ENCODE measurements at places on chromosomes 7 and 10.

GRCh38 chr7:29987811-29988317 is 1.7 kb downstream of the SCRN1 start:
- DNase-seq, result no peak

DNA sequence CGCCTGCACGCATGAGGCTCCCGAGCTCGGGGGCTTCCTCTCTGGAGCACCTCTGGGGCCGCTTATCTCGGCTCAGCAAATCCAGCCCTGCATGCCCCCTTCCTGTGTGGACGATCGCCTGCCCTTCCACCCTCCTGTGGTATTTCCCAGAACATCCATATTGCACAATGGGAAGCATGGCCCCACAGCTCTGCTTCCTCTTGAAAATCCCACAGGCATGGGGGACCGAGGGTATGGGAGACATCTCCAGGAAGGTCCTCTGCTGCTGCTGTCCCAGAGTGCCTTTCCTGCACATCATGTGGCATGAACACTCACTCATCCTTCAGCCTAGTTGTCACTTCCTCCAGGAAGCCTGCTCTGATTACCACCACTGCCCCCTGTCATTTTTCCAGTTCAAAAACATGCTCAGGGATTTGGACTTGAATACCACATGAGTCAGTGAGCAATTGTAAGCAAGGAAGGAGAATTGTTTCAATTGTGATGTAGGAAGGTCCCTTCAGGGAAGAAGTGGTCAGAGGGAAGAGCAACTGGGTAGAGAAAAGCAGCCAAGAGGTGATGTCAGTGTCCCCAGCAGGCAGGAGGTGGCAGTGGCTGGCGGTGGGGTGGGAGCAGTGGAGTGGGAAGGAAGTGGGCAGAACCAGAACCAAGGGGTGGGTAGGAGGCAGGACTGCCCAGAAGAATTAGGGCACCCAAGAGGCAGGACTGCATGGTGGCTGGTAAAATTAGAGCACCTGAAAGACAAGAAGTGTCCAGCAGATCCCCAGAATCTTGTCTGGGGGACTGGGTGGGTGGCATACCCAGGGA is 67.5 kb upstream of the ZMIZ1 start:
- DNase-seq, result no peak

DNA sequence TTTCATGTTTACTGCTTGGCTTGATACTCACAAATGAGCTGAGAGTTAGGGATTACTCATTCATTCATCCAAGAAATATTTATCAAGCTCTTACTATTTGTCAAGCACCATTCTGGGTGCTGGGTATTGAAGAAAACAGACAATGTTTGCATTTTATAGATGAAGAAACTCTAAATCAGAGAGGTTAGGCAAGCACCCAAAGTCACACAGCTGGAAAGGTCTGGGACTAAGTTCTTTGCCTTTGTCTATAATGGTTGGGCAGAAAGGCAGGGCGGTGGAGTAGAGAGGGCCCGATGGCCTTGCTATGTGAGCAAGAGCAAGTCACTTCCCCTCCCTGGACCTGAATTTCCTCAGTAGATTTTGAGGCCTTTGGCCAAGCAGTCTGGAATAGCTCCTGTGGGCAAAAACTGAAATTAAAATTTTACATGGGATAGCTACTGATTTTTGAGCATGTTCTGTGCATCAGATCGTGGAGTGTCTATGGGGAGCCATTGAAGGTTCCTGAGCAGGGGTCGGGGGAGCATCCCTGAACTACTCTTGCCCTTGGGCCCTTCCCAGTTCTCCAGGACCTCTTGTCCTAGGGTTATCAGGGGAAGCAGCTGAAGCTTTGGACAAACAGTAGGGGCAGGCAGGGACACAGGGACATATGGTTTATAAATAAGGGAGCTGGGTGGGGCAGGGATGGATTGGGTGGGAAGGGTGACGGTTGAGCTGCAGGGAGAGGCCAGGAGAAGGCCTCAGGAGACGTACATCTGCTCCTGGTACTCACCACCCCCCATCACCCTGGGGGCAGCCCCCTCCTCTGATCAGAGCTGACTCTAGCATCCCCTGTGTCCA is 23.3 kb downstream of the AQP1 start:
- no peak for DNase-seq

- DNase-seq, result no peak
These were observed 100.1 kb upstream of the COL1A2 start for GRCh38 chr7:94294471-94295131.

GRCh38 chr7:103944230-103944900 is 45.1 kb downstream of the RELN start:
- no peak for DNase-seq

- no peak for DNase-seq
These were observed 113.6 kb downstream of the ADCY1 start for GRCh38 chr7:45687721-45688120.

DNA sequence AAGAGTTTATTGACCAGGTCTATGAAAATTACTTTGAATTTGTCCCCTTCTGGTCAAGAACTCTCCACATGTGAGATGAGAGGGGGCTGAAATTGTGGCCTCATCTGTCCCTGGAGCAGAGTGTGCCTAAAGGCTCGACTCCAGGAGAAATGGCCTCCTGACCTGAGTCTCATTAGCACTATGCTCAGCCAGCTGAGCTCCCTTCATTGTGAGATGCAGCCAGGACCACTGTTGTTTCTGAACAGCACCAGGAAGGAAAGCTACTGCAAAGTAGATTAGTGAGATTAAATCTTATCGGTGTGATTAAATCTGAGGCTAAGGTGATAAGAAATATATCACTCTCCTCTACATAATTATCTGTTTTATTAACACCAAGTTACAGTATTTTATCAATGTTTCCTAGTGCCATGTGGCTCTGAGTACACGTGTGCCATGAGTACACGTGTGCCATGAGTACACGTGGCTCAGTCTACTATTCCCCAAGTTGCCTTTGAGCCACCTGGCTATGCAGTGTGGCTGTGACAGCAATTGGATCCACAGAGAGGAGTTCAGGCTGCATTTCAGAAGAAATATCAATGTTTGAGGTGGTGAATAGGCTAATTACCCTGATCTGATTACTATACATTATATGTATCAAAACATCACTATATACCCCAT is 126.9 kb downstream of the IPMK start:
- no peak for DNase-seq

DNA sequence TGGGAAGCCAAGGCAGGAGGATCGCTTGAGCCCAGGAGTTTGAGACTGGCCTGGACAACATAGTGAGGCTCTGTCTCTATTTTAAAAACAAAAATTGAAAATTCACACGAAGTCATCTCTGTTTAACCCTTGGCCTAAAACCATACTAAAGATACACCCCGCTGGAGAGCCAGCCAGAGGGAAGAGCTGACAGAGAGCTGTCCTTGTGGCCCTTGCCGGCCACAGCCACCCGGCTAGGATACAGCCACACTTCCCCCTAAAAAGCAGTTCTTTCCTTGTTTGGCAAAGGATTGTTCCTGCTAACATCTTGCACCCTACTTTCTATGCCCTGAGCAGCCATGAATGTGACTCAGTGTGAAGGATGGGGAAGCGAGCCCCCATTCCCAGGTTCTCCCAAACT is 49.6 kb downstream of the SH3PXD2A start:
- no peak for DNase-seq

- DNase-seq, result no peak
These were observed 567.7 kb downstream of the TCERG1L start for GRCh38 chr10:130743751-130744271.

DNA sequence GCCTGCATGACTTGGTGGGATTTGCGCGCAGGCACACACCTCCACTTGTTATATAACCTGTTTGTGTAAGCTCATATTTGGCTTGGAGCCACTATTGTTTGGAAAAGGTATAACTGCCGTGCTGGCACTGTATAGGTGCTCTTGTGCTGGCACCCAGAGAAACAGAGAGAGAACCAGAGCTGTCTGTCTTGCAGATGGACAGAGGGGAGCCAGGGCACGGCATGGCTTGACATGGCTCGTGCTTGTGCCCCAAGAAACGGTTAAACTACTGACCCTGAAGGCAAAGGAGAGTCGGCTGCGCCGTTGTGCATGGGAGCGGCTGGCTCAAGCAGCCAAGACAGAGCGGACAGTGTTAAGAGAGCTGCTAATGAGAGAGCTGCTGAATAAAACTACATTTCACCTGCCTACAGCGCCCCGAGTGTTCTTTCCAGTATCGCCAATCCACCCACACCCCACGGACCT is 23.2 kb downstream of the RAPGEF5 start:
- DNase-seq, result no peak

DNA sequence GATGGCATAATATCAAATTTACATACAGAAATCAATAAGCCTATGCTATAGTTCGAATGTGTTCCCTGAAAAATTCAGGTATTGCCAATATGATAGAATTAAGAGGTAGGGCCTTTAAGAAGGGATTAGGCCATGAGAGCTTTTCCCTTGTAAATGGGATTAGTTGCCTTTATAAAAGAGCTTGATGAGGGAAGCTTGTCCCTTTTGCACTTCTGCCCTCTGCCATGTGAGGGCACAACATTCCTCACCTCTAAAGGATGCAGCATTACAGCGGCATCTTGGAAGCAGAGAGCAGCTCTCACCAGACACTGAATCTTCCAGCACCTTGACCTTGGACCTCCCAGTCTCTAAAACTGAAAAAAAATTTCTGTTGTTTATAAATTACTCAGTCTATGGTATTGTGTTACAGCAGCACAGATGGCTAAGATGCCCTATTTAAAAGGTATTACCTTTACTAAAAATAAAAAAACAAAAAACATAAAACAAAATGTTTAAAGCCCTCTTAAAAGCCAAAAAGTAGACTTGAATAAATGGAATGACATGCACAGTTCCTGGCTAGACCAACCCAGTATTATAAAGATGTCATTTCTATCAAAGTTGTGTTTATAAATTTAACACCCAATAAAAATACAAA is 909.6 kb downstream of the REEP3 start:
- DNase-seq, result no peak

- no peak for DNase-seq
These were observed 58.7 kb downstream of the DNAJC1 start for GRCh38 chr10:21944727-21945386.

DNA sequence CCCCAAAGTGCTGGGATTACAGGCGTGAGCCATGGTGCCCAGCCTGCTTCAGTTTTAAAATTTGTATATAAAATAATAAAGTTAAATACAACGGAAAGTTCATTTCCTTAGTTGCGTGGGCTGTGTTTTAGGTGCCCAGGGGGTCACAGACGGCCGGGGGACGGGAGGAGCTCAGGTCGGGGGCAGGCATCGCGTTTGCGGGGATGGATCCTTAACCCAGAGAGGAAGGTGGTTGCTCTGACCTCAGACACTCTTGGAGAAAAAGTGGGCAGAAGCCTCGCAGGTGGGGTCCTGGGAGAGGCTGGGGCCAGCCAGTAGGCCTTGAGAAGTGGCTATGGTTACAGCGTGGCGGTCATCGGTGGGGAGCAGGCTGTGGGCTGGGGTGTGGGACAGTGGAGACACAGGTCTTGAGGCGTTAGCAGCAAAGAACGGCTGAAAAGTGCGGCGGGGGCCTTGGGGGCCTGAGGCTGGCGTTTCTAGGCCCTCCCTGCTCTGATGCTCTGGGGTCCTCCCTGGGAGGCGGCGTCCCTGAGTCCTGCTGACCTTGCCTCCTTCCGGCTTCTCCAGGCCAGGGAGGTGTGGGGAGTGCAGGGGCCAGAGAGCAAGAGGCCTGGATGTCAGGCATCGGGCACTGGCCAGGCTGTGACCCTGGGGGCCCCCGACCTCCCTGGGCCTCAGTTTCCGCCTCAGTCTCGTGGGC is 54.4 kb downstream of the UNCX start:
- no peak for DNase-seq

GRCh38 chr10:89362929-89363328 is 14.9 kb upstream of the IFIT1B start:
- no peak for DNase-seq

DNA sequence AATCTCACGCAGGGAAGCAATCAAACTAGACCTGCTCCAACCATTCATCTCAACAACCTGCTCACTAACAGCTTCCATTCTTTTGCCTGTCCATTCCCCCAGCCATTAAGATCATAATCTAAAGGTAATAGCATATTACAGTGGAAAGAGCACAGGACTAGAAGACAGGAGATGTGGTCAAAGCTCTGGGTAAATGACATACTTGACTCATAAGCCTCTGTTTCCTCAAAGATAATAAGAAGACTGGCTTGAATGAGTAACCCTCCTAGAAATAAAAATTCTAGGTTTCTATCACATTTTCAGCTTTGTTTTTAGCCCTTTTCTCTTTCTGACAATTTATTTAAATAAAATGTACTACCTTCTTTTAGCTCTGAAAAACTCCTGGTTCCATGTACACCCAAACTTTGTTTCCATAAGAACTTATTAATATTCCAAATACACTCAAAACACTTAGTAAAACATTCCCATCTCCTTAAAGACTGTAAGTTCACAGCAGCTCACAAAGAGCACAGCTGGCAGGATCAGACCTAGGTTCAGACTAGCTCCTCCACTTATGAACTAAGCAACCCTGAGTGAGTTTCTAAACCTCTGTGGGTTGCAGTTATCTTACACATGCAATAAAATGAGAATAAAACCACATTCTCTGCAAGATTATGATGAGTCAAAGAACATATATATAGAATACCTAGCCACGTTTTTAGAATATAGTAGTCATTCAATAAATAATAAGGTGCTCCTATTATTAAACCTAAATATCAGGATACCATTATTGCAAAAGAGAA is 11.6 kb downstream of the FAM204A start:
- no peak for DNase-seq

GRCh38 chr7:100371561-100372171 is 1.6 kb upstream of the PILRA start:
- DNase-seq, result no peak

DNA sequence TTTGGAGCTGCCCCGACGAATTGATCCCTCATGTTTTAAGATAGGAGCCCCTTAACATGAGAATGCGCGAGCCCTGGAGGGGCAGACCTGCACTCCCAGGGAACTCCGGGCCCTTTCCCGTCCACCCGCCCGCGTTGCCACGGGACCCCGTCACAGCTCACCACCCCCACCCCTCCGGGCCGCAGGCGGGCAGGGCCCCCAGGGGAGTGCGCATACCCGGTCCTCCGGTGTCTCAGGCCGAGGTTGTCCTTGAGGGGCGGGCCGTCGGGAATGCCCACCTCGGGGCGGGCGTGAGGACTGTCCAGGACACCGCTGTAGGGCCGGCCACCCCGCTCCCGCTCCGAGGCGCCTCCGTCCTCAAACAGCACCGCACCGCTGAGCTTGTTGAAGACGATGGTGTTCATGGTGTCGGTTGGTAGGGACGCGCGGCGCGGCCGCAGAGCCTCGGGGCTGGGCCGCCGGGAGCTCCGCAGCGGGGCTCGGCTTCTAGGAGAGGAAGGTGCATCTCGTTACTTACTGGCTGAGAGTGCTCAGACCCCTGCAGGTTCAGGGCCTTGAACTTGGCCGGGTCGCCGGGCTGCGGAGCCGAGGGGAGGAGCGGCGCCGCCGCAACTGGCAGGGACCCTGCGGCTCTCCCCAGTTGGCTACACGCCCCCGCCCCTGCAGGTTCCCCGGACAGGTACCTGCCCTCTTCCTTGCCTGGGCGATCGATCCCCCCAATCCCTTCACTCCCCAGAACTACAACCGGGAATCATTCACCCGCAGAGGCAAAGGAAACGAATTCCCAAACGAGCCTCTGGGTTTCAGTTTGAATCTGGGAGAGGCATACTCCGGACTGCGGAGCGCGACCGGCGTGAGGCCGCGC is 2.4 kb downstream of the MKX start:
- DNase-seq, result no peak

Measured in stimulated activated CD4-positive, alpha-beta T cell treated with anti-CD3 and anti-CD28 coated beads, Interleukin-1b, Interleukin-23, amount 100 ng/mL, for 1 hour (primary cell).